ENCODE measurements at places on chromosomes 5 and 9.

DNA sequence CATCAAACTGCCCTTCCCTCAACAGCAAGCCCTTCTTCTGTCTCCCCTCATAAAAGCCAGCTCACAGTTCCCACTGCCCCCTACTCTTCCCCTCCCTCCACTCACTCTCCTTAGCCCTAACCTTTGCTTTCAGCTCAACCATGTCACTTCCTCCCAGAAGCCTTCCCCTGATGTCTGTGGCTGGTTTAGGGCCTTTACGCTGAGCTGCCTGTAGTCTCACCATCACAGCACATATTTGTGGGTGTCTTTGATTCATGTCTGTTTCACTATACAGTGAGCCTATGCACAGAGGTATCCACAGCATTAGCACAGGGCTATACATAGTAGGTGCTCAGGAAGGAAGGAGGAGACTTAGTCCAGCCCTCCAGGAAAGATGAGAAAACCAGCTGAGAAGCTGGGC lies 34.7 kb downstream of the C9orf50 start:
- DNase-seq, result no peak

- no peak for DNase-seq
These were observed 6.8 kb downstream of the MRPL36 start for GRCh38 chr5:1792842-1793266.

- no peak for DNase-seq
These were observed 20.3 kb downstream of the DBH start for GRCh38 chr9:133656211-133657119.

- DNase-seq, result no peak
These were observed 43.8 kb downstream of the CARTPT start for GRCh38 chr5:71762826-71763225.

DNA sequence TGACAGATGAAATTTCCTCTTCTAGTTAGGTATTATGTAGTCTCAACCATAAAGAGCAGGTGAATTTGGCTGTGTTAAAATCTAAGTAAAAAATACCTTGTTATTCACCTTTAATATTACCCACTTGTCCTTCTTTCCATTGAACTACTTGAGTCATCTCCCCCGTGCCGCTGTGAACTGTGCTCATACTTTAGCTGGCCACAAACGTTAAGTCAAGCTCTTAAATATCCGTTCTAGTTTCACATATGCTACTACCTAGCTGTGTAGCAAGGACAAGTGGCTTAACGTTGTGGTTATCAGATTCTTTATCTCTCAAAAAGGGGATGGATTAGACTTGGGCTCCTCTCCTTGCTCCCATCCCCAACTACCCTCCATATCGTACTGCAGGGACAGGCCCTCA lies 110.4 kb downstream of the EFNA5 start:
- DNase-seq, result no peak

DNA sequence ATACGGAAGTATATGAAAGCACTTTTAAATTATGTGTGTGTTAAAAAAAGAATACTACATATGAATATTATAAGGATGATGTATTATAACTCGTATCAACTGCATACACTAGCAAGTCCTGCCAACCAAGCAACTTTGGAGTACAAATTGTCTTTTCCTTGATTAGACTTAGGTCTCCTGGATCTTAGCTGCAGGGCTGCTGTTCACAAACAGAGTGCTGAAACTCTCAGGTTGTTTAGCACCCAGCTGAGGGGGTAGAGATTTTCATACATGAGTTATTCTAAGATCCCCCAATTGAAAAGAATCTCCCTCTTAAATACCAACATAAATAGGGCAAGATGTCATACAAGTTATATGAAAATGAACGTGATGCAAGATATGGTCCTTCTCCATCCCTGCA lies 149.8 kb upstream of the TNC start:
- no peak for DNase-seq

DNA sequence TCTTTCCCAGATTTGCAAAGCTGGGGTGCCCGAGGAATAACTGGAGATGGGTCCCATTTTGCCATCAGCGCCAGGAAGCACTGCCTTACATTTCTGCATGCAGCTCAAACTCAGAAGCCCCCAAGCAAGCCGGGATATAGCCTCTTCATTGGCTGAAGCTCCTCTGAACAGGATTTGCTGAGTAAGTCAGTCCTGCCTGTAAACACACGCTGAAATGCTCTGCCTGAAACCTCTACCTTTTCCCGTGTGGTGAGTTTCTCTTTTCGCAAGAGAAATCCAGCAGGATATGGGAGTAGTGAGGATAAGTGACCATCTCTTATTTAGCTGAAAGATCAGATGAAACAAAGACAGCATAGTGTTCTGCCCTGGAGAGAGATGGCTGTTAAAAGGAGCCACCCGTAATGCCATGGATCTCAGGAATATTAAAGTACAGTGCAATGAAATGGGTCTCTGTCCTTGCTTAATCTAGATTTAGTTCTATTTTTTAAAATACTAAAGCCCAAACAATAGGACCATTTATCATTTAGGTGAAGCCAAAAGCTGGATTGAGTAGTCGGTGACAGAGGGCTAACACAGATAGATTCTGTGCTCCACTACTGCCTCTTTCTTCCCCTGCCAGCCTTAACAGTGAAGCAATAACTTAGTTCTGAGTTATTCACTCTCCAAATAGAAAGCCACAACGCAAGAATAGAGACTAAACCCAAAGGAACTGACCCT lies 177.5 kb upstream of the PPP2R2B start:
- no peak for DNase-seq

DNA sequence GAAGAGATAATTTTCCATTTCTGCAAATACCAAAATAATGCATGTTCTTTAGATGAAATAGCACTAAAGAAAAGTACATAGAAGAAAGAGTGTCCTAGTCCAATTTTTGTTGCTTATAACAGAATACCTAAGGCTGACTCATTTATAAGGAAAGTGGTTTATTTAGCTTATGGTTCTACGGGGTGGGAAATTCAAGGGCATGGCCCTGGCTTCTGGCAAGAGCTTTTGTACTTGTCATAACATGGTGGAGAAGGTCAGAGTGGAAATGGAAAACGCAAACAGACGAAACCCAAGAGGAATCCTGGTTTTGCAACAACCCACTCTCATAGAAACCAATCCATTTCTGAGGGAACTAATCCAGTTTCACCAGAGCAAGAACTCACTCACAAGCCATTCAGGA lies 283.7 kb downstream of the CSNK1G3 start:
- DNase-seq, result no peak

DNA sequence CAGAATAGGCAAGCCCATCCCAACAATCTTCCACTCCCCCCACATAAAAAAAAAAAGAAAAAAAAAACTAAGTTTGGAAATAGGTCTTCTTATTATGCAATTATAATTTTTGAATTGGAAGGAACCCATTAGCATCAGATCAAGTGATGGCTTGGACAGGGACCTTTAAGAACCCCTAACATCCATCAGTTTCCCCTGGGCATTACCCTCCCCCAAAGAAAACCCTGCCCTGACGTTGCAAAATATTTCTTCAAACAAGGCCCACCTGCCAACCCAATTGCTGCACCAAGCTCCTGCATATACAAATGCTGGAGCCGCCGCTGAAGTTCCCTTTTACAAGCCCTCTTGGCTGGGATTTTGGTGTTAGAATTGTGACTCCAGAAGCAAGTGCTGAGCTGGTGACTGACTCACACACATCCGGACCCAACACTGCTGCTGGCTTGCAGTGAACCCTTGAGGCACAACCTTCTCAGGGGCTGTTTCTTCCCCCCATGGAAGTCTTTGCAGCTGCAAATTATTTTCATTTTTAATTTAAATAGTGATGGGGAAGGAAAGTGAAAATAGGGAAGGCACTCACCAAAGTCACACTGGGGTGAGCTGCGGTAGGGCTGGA lies 56.1 kb upstream of the AFAP1L1 start:
- no peak for DNase-seq

DNA sequence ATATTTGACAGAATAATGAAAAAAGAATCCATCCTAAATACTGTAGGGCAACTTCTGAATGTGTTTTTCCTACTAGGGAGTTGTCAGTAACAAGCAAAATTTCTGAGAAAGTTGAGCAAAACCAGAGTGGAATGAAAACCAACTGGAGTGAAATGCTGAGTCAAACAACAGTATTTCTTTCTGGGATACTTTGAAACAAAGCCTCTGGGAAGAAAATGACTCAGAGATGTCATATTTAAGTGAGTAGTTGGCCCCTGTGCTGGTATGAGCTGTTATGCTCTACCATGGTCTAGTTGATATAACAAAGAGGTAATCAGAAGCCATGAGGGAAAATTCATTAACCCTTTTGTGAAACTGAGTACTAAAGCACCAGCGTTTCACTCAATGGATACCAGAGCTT lies 372.1 kb upstream of the C9orf72 start:
- no peak for DNase-seq

GRCh38 chr5:54981928-54982327 lies 3.5 kb downstream of the ESM1 start:
- no peak for DNase-seq

DNA sequence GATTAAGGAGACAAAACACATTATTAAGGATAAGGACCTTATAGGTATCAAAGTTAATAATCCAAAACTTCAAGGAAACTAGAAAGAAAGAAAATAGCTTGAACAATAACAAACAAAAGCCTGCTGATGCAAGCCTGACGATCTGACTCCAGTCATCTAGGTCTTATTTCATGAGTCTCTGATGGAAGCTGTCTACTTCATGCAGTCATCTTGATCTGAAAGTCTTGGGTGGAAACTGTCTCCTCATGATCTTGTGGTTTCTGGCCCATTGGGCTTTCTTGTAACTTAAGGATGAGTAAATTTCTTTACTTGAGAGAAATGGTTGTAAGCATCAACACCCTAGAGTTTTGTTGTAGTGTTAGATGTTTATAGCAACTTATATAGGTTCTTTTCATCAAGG lies 20.6 kb upstream of the PSIP1 start:
- DNase-seq, result no peak

GRCh38 chr5:179228341-179229121 lies 116.7 kb downstream of the ADAMTS2 start:
- no peak for DNase-seq

DNA sequence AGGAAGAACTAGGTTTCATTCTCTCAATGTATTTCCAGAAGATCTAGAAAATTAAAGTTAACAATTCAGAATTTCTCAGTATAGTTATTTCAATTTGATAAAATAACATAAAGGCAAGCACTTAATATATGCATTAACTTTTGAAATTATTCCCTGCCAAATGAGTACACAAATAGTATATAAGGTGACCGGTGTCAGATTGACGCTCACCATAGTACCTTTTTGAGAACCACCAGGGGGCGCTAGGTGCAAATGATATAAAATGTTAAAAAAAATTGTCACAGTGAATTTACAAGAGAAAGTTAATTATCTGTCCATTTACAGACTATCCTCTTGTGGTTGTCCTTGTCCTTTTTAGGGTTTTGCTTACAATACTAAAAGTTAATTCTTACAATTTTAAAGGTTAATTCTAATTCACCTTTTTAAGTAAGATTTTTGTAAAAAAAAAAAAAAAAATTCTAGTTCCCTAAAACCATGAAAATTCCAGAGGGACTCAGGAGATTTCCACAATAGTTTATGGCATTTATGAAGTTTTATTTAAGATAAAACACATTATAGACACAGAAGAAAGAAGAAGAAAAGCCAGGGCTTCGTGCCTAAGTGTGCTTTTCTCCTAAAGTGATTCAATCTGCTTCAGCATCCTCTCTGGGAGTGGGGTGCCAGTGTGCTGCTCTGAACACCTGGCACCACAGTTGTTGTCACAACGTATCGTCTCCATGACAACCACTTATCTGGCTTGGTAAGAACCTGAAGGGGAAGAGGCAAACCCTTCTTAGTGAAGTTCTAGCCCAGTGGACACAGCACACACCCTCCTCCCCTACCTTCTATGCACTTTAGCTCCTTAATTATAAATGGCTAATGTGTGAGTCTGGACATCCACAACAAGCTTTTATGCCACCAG lies 1.7 kb downstream of the ADAMTS16 start:
- peak; percentile 63 for DNase-seq

DNA sequence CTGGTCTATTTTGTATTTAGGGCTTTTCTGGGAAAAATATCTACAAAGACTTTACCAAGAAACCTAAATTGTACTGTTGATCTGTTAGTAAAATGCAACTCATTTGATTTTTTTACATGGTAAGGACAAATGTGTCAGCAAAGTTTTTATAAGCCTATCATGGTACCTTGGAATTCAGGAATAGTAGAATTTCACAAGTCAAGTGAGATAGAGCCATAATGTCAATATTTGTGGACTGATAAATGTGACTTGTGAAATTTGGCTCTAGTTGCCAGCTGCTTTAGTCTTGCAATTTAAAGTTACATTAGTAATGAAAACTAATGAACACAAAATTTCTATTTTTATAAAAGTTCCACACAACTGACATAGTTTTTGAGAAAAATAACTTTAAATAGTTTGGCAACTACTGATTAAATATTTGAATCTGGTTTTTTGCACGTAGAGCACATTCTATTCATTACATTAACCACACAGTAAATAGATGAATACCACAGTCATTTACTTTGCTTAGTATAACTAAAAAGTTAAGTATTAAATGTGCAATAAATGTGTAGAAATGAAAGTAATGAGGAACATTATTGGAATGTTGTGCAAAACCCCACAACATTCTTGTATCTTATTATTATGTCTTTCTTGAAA lies 41.2 kb upstream of the RIOK2 start:
- no peak for DNase-seq

All from hematopoietic multipotent progenitor cell treated with erythropoietin and hydrocortisone succinate and interleukin-3 and kit ligand, for 17 days (in vitro differentiated cells).